ENCODE measurements at places on chromosomes 1 and 21.

DNA sequence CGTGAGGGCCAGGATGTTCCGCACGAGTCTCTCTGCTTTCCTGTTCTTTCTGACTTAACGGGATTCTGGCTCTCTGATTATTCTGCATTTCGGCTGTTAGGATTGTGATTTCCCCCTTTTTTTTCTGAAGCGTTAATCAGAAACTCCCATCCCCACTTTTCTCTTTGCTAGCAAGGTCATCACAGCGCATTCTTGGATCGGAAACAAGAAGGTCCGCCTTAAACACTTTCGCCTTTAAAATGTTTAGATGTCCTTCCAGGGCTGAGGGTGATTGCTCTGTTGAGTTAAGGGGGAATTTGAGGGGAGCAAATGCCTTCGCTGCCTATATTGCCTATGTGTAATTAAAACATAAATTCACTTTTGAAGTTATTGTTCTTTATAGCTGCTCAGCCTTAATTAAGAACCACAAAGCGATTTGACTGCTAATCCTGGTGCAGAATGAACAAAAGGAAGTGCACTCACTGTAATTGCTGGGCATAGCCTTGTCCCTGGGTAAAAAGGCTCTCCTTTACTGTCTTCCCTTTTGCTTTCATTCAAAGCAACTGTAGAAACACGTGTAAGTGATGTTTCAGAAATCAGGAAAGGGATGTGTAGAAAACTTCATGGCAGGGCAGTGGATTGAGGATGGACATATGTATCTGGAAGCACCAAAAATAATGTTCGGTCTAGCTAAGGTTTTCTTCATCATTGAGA, 1.2 kb downstream of the LAMC1 start:
- no peak for DNase-seq

GRCh38 chr1:65009176-65009575, 42.8 kb upstream of the JAK1 start:
- DNase-seq = no peak

DNA sequence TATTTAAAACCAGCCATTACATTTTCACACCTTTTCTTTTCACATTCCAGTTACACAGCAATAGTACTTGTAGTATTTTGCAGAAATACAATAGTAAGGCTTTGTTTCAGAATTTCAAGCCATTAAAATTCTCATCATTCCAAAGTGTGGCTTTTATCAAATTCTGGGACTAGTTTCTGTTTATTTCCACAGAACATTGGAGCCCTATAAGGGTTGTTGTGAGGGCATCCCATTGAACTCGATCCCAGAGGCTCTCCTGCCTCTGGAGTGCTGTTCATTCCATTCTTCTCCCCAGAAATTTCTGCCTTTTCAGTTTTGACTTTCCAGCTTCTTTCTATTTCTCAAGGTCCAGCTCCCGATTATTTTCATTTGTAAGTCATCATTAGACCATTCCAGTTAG, 645.5 kb downstream of the ADGRL2 start:
- no peak for DNase-seq

- DNase-seq = no peak
These were observed 390.2 kb upstream of the C1orf87 start for GRCh38 chr1:60463786-60464185.

DNA sequence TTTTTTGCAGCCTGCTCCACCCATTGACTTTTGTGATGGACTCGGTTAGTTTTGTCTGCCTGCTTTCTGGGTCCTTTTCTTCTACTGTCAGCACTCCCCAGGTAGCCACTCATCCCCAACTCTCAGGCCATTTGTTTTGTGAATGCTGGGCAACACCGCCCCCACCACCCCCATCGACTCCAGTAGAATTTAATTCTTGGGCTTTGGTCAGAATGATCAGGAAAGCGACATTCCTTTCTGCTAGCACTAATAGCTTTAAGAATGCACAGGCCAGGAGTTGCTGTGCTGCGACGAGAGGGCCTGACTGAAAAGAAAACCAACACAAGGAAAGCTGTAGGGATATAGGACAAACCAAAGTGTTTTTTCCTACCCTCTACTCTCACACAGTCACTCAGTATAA, 144.4 kb downstream of the CDC7 start:
- DNase-seq = no peak

GRCh38 chr1:47562799-47563198, 125.0 kb downstream of the FOXD2 start:
- no peak for DNase-seq

DNA sequence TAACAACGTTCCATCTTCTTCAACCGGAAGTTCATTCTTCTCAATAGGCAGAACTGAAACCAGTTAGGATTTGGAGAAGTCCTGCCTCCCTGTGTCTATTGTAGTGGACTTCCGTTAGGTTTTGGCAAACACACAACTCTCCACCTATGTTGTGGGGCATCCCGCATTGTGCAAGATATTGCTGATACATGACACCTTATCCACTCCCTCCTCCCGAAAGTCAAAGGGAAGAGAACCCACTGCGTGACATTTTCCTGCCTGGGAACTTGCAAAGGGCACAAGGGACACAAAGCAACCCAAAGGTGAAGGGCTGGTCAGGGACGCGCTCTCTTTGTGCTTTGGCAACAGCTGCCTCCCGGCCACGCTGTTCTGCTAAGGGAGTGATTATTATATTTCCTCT, 164.8 kb downstream of the TPR start:
- no peak for DNase-seq

- DNase-seq = no peak
These were observed 46.7 kb upstream of the CXADR start for GRCh38 chr21:17466166-17466565.

- no peak for DNase-seq
These were observed 190.5 kb downstream of the SEC16B start for GRCh38 chr1:177779166-177779965.

DNA sequence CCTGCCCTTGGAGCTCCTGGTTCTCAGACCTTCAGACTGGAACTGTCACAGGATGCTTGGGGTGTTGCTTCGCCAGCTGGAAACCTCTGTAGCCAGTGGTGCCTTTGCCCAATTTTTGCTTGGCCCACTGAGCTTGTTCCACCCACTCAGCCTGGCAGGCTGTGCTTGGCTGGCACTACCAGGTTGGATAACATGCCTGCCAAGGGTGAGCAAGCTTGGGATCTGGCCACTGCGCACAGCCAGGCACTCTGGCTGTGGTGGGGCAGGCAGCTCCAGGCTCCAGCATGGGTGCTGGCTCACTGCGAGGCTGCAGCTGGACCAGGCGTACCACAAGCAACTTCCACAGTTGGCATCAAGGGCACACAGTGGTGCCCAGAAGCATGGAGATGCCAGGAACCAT, 967.8 kb upstream of the NCAM2 start:
- no peak for DNase-seq

GRCh38 chr1:77063118-77063517, 156.1 kb downstream of the PIGK start:
- no peak for DNase-seq

- DNase-seq = no peak
These were observed 9.6 kb downstream of the ST6GALNAC3 start for GRCh38 chr1:76084029-76084627.

- DNase-seq = no peak
These were observed 2.7 kb downstream of the SPRR1A start for GRCh38 chr1:152986578-152986977.

GRCh38 chr1:204837440-204838084, 33.1 kb upstream of the NFASC start:
- DNase-seq = no peak

DNA sequence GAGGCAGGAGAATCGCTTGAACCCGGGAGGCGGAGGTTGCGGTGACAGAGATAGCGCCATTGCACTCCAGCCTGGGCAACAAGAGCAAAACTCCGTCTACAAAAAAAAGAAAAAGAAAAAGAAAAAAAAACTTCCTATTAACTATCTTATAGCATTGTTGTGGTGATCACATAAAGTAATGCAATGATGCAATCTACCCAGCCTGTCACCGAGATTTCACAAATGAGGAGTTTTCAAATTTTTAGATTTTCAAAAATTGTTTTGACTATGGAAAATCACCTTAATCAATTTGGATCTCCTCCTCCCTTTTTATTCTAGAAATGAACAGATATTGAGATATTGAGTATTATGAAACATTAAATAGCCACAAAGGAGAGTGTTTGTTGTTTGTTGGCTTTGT, 8.0 kb downstream of the FMO5 start:
- no peak for DNase-seq

- no peak for DNase-seq
These were observed 93.2 kb downstream of the KCNJ15 start for GRCh38 chr21:38349977-38350376.

DNA sequence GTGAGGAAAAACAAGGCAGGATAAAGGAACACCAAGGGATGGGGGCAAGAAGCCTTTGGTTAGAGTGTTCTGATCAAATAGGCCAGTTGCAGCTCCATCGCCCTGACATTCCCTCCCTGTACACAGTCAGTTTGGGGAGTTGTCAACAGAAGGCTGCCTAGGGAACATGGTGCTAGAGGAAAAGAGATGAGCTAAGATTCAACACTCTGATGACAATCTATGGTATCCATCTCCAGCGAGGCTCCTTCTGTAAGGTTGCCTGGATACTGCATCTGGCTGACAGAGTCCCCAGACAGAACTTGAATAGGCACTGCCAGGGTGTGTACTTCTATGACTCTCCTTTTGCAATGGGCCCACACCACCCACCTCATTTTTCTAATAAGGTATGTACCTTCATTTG, 11.2 kb upstream of the SLAMF9 start:
- no peak for DNase-seq

GRCh38 chr1:72431810-72432209, 149.5 kb upstream of the NEGR1 start:
- DNase-seq = no peak

- no peak for DNase-seq
These were observed 2.9 kb downstream of the RNPEP start for GRCh38 chr1:201985355-201985754.

- no peak for DNase-seq
These were observed 25.5 kb upstream of the PSMG1 start for GRCh38 chr21:39208624-39209333.

DNA sequence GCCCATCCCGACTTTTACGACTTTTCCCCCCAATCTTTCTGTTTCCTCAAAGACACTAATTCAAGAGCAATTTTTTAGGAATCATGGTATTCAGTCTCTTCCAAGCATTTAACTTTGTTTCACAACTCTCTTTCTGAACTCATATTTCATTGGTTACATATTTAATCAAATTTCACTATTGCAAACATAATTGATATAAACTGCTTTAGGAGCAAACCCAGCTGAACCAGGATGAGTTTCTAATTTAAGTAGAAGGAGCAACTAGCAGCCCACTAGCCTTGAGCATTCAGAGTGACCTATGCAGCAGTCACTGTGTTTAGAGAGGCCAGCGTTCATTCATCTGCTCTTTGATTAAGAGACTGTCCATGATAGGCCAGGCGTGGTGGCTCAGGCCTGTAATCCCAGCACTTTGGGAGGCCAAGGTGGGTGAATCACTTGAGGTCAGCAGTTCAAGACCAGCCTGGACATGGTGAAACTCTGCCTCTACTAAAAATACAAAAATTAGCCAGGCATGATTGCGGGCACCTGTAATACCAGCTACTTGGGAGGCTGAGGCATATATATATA, 1.8 kb downstream of the CELA2B start:
- no peak for DNase-seq

DNA sequence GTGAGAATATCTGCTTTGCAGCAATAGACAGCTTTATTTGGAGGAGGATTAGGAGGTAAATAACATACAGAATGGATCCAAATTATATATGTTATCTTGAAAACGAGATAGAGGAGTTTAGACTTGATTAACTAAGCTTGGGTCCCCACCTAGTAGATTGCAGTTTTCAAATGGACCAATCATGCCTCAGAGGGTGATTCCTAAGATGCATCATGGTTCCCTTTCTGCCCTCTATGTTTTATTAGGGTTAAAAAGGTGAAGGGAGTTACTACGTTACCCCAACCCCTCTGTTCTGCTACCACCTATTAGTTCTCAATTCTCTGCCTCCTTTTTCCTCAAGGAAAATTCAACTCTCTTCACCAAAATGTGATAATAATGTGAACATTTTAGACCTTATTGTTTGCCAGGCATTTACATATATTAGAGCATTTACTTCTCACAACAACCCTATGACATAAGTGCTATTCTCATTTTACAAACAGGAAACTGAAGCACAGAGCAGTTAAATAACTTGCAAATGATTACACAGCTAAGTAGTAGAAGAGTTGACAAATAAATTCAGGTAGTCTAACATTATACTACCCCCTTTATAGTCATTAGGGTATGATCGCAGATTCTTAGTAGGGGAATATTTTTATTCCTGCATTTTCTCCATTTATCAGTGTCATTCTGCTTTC, 23.4 kb upstream of the PGM1 start:
- DNase-seq = no peak

DNA sequence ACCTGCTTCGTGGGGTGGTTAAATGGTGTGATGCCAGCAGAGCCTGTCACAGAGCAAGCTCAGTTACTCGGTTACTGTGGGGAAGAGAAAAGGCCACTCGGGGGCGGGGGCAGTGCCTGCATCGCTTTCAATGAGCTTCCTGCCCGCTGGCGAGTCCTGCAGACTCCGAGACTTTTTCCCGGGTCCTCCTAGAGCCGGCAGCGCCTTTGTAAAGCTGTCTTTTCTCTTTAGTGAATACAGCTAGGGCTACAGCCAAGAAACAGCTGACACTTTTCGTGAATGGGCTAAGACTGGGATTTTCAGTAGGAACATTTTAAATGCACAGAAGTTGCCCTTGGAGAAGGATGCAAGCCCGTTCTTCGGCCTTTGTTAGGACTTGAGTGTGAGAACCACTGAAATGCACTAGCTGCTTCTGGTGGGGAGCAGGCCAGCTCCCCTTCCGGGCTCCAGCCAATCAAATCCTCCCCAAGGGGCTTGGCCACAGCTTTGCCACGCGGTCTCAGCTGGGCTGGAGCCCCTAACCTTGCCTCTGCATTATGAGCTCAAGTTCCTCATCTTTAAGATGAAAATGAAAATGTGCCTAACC, 23.4 kb upstream of the EFHD2 start:
- no peak for DNase-seq

DNA sequence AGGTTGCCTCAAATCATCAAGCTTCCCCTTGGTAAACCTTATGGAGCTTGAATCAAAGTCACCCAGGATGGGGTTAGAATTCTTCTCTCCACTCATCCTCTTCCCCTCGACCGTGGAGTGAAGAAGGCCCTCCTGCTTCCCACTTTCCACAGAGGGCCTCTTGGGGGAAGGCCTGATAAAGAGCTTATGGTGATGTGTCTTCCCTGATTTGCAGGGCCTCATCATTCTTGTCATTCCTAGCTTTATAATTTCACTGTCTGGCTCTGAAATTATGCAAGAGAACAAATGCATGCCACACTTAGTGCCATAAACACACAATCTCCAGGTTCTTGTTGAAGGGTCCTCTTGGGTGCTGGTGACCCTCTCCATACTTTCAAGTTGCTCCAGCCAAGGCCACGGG, 101.2 kb downstream of the HMGB4 start:
- DNase-seq = no peak

- DNase-seq = no peak
These were observed 25.2 kb downstream of the MAGI3 start for GRCh38 chr1:113415310-113416070.

GRCh38 chr1:110668549-110668948, 6.2 kb downstream of the KCNA3 start:
- DNase-seq = no peak
